ENCODE measurements at places on chromosomes 1 and 21.
A peak's percentile ranks its signal among the peaks of the same experiment; 100 is the strongest.

GRCh38 chr1:25212725-25213124 lies 19.6 kb downstream of the SYF2 start:
- no peak for DNase-seq

GRCh38 chr1:204649721-204650521 lies 35.6 kb downstream of the LRRN2 start:
- DNase-seq = no peak

DNA sequence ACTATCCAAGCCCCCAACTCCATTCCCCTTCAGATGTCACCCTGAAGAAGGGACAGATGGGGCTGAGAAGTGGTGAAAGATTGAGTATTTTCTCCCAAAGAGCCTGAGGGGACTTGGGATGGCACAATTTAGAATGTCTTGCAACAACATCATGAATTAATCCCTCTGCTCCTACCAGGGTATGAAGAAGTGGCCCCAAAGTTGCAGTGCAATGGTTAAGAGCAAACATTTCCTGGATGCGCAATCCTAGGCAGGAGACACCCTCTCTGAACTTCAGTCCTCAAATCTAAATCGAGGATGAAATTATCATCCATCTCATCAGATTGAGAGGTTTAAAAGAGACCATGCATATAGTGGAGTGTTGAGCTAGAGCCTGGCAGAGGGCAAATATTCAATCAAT lies 28.6 kb upstream of the CITED4 start:
- DNase-seq = no peak

GRCh38 chr21:9738527-9738926 lies 782.9 kb upstream of the TPTE start:
- DNase-seq = no peak

GRCh38 chr1:161962091-161962887 lies 61.4 kb downstream of the OLFML2B start:
- DNase-seq = peak; percentile 8

DNA sequence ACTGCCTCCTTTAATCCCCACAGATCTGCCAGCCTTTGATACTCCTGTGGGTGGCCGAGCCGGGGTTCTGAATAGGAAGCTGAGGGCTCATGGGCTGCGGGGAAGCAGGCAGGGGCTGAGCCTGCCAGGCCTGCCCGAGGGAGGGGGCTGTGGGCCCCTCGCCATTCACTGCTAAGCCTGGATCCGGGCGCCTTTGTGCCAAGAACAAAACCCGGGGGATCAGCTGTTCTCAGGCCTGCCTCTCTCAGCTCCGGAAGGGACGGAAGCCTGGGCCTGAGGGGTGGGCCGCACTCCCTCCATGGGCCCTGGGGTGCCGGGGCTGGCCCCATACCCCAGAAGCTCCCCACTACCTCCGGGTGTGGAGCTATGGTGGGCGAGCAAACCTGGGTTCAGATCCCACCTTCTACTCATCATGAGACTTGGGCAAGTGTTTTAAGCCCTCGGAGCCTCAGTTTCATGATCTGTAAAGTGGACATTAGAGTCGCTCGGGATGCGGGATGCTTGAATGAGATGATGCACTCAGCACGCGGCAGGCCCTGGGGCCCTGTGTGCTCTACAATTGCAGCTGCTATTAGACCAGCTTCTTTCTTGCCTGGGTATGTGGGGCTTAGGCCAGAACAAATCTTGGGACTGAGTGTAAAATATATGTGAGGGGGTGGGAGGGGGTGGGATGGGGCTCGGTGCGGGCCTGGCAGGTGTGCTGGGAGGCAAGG lies 19.2 kb upstream of the EPHA2 start:
- no peak for DNase-seq
